ENCODE measurements at places on chromosomes 12 and 14. TPM values are rescaled to one million over a fixed set of nuclear protein-coding genes. Genes with fewer than 3 reads are reported as not detected.

SEL1L gene
- total RNA-seq: 27.6 TPM

PNN gene
- total RNA-seq: 43.4 TPM

AMIGO2 gene
- 95.5 TPM for total RNA-seq

SDR9C7 gene
- not detected for total RNA-seq

KRT72 gene
- total RNA-seq: not detected

SALL2 gene
- total RNA-seq: 1.0 TPM

LMO3 gene
- total RNA-seq: not detected

VDR gene
- 3.0 TPM for total RNA-seq

CCDC177 gene
- 0.02 TPM for total RNA-seq

RTL1 gene
- 0.19 TPM for total RNA-seq

EIF2S3B gene
- 0.29 TPM for total RNA-seq

ADCY4 gene
- not detected for total RNA-seq
